ENCODE measurements at places on chromosomes 5 and 9.

DNA sequence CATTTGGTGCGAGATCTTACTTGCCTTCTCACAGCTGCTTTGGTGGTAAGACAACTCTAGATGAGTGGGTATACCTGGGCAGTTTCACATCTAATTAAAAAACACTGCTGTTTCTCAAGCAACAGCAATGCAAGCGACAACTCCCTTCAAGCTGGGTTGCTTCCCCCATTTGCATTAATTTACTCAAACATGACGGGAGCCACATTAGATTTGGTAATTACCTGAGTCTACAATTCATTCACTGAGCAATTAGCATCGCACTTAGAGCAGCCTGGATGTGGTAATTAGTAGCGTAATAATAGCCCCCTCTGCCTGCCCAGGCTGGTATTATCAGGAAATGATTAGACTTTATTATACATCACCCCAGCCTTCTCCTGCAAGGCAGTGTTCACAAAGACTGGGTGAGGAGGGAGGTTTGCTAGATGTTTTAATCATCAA, 73.4 kb downstream of the FBXO38 start:
- DNase-seq, result peak; percentile 35

- no peak for DNase-seq
Measured at GRCh38 chr9:90331826-90332575, 310.6 kb downstream of the DIRAS2 start.

GRCh38 chr5:122153230-122153629, 23.9 kb downstream of the ZNF474 start:
- no peak for DNase-seq

DNA sequence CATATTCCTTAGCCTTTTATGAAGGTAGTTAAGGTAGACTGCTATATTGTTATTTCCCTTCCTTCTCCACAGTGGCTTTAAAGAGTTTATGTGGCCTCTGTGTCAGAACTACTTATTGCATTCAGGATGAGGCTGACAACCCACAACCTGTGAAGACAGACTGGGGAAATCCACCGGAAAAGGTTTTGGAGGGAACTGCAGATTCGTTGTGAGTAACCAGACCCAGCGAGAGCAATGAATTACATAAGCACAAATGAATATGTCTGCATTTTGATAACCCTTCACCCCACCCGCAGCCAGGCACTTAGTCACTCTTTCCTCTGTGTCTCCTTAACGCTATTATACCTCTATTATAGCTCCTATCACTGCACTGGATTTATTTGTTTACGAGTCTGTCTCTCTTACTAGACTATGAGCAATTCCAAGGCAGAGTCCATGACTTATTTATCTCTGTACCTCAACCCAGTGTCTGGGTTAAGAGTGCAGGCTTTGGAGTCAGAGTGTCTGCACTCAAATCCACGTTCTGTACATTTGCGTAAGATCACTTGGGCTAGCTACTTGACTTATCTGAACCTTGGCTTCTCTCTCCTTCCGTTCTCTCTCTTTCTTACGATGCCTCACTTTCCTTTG, 19.2 kb downstream of the KCTD16 start:
- DNase-seq, result peak; percentile 90

GRCh38 chr5:101047181-101047580, 144.1 kb upstream of the ST8SIA4 start:
- DNase-seq, result peak; percentile 5

DNA sequence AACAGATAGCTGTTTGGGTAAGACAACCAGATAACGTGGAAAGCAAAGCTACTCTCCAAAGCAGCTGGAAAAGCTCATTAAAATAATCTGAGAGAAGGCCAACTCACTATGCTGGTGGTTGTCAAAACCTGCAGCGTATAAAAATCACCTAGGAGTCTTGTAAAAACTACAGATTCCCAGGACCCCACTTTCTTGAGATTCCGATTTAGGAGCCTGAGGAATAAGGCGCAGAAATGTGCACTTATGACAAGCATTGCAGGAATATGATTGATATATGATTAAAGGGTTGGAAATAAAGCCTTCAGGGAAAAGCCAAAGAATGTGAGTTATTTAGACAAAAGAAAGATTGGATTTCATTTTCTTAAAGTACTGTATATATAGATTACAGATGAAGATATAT, 285.0 kb upstream of the PTGER4 start:
- DNase-seq, result no peak

DNA sequence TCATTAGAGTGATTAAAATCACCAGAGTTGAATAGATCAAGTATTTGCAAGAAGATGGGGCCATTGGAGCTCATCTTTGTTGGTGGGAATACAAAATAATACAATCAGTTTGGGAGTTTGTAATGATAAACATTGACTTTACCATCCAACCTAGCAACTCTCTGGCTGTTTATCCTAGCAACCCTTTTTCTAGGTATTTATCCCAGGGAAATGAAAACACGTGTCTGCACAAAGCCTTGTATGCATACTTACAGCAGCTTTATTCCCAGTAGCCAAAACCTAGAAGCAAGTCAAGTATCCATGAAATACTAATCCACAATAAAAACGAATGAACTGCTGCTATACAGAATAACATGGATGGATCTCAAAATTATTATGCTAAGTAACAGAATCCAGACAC, 152.7 kb upstream of the DAB2 start:
- no peak for DNase-seq

- DNase-seq, result no peak
Measured at GRCh38 chr9:79268806-79269205, 303.0 kb upstream of the TLE4 start.

GRCh38 chr5:144122641-144123040, 47.8 kb downstream of the YIPF5 start:
- DNase-seq, result no peak

GRCh38 chr5:142014911-142015584, 2.2 kb upstream of the GNPDA1 start:
- peak; percentile 72 for DNase-seq

- no peak for DNase-seq
Measured at GRCh38 chr9:94286116-94286515, 27.0 kb downstream of the ZNF169 start.

DNA sequence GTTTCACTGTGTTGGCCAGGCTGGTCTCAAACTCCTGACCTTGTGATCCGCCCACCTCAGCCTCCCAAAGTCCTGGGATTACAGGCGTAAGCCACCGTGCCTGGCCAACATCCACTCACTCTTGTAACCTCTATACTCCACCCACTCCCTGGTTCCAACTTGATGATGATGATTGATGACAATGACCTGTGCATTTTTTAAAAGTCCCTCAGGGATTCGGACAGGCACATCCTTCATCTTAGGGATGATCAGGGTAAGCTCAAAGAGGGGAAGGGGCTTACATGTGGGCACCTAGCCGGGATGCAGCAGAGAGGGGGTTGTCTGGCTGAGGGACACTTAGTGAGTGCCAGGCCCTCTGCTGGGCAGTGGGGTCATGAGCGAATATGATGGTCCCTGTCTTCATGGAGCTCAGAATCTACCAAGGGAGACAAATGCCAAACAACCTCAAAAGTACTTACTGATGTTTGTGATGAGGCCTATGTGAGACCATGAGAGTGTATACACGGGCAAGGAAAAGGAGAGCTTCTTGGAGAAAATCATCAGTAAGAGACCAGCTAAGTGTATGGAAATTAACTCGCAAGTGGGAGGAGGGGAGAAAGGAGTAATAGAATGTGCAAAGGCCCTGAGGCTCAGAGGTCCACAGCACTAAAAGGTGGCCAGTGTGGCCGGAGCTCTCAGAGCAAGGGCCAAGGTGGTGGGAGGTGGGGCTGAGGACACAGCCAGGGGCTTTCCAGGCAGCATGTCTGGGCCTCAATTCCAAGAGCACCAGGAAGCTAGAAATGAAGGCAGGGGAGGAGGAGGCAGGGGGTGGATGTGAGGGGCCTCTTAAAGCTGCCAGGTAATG, 27.4 kb downstream of the LHX2 start:
- no peak for DNase-seq

- DNase-seq, result peak; percentile 21
Measured at GRCh38 chr9:111897601-111898137, 1.1 kb downstream of the UGCG start.

DNA sequence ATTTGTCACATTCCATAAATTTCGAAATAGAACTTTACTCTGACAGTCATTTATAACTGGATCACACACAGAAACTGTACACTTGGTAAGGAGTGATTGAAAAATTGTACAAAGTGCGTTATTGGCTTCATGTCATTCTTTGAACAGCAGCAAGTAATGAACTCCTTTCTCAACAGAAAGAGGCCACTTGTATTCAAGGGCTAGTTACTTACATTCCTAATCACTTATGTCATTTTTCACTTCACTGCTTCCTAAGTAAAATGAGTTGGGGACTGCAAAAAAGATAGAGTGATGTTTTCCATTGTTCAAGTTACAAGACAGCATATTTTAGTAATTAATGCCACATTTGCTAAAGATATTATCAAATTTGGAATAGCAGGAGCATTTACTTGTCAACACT, 893.2 kb downstream of the DTWD2 start:
- DNase-seq, result no peak

GRCh38 chr9:6975198-6975597, 217.4 kb downstream of the KDM4C start:
- DNase-seq, result no peak

DNA sequence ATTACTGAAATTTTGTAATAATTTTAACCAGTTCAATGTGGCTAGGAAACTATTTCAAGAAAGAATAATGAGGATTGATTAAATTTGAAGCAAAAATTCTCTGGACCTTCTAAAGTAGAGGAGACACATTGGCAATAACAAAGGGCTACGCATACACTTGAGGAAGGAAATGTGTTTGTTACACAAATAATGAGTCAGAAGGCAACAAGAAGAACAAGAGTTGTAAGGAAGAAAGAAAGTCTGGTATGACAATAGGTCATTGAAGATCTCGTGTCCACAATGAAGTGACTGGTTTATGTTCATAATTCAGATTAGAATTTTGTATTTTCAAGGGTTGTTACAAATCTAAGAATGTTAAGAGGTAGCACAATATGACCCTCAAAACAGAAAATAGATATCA, 25.8 kb downstream of the ST8SIA4 start:
- no peak for DNase-seq

DNA sequence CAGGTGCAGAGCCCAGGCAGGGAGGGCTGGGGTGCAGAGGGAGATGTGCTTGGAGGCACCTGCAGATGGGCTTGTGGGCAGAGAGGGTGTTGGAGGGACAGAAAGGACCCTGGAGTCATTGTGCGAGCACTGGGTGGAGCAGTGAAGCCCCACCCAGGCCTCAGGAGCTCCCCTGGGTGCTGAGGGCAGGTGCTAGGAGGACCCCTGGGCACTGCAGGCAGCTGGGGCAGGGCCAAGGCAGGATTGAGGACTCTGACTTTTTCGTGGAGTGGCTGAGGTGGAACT, 10.3 kb upstream of the SLC6A18 start:
- no peak for DNase-seq

DNA sequence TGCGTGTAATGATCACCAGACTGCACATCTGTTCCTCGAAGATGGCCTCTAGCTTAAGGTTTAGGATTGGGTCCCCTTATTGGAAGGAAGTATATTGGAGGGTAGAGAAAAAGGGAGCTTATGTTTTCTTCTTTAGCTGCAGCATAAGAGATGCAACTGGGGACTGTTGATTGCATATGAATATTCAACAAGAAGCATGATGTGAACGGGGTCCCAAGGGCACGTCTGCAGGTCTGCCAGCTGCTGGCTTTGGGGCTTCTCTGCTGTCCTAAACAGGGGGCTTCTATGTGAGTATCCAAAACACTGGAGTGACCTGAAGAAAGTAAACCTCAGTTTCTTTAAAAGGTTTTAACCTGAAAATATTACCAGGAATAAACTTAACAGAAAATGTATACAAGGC, 3.6 kb upstream of the BNIP1 start:
- DNase-seq, result no peak

DNA sequence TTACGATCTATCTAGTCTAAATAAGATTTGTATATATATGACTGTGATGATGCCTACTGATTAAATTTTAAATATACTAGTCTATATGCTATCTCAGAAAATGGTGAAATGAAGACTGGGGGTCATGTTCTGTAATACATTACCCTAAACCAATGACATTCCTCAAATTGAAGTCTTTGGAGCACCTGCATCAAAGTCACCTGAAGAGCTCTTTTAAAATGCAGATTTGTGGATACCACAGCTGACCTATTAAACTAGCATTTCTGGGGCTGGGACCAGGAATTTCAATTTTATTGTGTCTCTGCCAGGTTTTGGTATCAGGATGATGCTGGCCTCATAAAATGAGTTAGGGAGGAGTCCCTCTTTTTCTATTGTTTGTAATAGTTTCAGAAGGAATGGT, 631.9 kb upstream of the DMAC1 start:
- DNase-seq, result no peak

DNA sequence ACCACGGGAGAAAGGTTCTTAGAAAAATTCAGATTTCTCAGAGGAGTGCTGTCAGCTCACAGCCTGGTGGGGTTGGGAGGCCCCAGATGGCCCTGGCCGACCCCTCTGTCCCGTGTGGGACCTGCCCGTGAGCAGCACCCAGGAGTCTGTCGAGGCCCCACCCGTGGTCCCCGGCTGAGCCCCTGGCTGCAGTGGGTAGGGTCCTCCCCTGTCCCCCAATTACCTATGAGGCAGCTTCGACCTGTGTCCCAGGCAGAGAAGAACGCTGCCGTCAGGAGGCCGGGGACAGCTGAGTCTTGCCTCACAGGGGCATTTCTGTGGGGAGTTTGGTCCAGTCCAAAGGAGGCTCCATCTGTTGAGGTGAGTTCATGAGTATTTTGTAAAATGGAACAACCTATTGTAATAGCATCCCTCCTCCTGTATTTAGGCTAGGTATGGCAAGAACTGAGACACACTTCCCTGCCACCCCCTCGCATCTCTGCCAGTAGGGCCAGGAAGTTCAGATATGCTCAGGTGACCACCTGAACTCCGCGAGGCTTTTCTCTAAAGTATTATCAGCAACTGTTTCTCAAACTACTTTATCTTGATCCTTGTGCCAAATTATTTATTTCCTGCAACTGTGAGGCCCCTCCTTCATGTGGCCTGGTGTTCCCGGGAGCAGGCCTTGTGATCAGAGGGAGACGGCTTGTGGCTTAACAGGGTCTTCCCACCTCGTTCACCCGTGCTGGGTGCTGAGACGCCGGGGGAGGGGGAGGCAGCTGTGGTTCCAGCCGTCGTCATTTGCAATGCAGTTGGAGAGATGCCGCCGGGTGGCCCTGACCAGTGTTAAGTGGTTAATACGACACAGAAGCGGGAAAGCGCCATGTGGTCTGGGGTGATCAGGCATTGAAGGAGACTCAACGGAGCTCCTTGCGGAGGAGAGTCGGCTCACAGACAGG, 1.7 kb downstream of the AHRR start:
- DNase-seq, result no peak

All from activated naive CD4-positive, alpha-beta T cell treated with anti-CD3 and anti-CD28 coated beads for 36 hours (primary cell).